ENCODE measurements at places on chromosomes 13 and 19.

- no peak for DNase-seq
Observed at GRCh38 chr13:83150616-83151307, 731.5 kb downstream of the SLITRK1 start.

- no peak for DNase-seq
Observed at GRCh38 chr13:52810526-52810925, 37.9 kb downstream of the PCDH8 start.

DNA sequence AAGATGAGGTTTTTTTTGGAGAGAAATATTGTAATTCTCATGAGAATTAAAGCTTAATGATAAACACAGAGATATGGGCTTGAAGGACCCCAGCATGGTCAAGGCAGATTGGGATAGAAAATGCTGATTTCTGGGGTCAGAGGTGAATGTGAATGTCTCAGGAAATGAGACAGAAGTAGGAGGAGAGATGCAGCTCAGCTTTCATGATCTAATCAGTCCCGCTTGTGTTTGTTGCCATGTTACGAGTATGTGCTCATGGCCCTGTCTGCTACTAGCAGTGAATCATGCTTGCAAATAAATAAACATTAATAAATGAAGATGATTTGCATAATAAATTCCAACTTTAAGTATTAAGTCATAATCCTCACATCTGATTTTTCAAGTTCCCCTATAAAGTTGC, 23.0 kb upstream of the NDFIP2 start:
- no peak for DNase-seq

DNA sequence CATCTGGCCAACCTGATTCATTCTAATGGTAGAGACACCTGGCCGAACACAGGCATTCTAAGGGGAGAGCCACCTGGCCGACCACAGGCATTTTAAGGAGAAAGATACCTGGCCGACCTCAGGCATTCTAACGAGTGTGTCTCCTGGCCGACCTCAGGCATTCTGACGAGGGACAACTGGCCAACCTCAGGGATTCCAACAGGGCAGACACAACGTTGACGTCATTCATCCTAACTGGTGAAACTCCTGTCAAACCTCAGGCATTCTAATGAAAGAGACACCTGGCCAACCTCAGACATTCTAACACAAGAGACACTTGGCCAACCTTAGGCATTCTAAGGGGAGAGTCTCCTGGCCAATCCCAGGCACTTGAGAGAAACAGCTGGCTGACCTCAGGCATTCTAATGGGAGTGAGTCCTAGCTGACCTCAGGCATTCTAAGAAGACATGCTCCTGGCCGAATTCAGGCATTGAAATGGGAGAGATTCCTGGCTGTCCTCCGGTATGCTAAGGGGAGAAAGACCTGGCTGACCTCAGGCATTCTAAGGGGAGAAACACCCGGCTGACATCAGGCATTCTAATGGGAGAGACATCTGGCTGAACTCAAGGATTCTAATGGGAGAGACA, 1352.5 kb downstream of the UQCRFS1 start:
- DNase-seq, result no peak

- no peak for DNase-seq
Observed at GRCh38 chr13:78976696-78977095, 317.7 kb upstream of the OBI1 start.

GRCh38 chr19:35318679-35319448, 10.1 kb upstream of the CD22 start:
- no peak for DNase-seq

- no peak for DNase-seq
Observed at GRCh38 chr13:109156181-109156935, 526.9 kb downstream of the MYO16 start.

DNA sequence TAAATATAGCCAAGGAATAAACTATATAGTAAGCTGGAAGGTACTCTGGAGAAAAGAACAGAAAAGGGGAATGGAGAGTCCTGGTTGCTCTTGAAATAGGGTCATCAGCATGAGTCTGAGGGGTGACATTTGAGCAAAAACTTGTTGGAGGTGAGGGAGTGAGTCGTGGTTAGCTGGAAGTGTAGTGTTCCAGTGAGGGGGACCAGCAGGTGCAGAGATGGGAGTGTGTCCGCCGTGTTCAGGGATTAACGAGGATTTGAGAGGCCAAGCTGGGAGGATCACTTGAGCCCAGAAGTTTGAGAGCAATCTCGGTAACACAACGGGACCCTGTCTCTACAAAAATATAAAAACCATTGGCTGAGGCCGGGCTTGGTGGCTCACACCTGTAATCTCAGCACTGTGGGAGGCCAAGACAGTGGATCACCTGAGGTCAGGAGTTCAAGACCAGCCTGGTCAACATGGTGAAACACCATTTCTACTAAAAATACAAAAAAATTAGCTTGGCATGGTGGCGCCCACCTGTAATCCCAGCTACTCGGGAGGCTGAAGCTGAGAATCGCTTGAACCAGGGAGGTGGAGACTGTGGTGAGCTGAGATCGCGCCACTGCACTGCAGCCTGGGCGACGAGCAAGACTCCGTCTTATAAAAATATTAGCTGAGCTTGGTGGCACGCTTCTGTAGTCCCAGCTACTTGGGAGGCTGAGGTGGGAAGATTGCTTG, 1.1 kb downstream of the SUPT5H start:
- DNase-seq, result no peak

DNA sequence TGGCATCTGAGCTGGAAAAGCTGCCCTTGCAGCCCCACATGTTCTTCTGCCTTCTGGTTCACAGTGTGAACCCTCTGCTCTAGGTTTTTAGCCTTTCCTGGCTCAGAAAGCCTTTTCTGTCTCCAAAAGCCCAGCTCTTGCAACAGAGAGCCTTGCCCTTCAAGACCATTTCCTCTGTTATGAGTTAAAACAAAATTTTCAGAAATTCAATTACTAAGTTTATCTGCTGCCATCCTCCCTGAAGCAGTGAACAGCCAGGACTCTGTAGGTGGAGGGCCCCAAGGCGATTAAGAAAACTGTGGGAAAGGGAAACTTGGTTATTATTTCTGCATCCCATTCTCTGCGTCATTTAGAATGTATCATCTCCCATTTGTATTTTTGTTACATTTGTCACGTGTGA, 18.8 kb downstream of the FAM124A start:
- no peak for DNase-seq

DNA sequence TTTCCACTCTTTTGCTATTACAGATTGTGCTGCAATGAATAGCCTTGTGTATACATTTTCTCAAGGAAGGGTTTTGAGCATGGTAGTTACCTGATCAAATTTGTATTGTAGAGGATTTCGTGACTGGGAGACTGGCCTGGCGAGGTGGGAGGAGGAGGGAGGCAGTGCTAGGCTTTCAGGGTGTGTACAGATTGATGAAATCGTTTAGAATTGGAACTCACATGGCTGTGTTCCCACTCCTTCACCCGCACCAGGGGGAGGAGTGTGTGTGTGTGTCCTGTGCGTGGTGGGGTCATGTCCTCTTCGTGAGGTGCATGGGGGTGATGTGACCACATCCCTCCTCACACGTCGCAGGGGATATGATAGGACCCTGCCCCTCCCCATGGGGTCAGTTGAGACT, 8.3 kb downstream of the PGLYRP1 start:
- DNase-seq, result no peak

- DNase-seq, result no peak
Observed at GRCh38 chr19:10896851-10897526, 25.6 kb downstream of the CARM1 start.

DNA sequence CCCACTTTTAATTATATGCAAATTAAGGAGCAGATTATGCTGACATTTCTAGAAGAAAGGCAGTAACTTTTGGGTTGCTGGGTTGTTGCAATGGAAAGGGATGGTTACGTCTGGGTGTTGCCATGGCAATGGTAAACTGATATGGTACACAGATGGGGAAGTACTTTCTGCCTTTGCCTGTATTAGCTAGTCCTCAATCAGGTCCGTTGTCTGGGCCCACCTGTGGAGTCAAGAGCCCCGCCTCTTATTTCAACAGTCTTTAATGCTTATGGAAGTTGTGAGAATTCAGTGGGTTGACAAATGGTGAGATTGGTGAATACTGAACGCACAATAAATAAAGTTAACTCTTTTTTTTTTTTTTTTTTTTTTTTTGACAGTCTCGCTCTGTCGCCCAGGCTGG, 30.6 kb upstream of the DPP9 start:
- DNase-seq, result no peak

DNA sequence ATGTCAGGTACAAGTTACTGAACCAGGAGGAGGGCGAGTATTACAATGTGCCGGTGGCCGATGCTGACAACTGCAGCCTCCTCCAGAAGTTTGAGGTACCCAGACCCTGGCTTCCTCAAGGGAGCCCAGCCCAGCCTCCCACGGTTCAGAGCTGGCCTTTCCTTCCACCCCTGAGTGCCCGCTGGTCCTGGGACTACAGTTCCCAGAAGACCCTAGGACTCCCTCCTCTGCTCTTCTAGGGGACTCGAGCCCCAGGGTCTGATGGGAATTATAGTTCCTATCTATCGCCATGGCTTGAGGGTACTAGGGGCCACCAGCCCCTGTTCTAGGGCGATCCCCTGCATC, 11.0 kb downstream of the PRKCG start:
- DNase-seq, result no peak

GRCh38 chr13:99861771-99862170, 109.8 kb downstream of the ZIC5 start:
- DNase-seq, result no peak

DNA sequence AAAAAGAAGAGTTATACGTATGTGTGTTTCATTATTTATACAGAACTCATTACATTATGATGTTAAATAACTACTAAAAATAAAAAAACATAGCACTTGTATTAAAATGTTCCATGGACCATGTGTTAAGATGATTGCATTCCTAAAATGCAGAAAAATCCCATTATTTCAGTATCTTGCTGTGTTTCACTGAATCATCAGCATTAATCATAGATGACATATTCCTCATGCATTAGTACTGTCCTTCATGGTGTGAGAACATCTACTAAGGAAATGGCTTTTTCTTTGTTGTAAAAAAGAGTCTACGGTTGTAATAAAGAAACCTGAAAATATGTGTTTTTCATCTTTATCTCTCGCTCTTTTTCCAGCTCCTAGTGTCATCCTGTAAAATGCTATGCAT, 416.5 kb downstream of the FGF14 start:
- no peak for DNase-seq

DNA sequence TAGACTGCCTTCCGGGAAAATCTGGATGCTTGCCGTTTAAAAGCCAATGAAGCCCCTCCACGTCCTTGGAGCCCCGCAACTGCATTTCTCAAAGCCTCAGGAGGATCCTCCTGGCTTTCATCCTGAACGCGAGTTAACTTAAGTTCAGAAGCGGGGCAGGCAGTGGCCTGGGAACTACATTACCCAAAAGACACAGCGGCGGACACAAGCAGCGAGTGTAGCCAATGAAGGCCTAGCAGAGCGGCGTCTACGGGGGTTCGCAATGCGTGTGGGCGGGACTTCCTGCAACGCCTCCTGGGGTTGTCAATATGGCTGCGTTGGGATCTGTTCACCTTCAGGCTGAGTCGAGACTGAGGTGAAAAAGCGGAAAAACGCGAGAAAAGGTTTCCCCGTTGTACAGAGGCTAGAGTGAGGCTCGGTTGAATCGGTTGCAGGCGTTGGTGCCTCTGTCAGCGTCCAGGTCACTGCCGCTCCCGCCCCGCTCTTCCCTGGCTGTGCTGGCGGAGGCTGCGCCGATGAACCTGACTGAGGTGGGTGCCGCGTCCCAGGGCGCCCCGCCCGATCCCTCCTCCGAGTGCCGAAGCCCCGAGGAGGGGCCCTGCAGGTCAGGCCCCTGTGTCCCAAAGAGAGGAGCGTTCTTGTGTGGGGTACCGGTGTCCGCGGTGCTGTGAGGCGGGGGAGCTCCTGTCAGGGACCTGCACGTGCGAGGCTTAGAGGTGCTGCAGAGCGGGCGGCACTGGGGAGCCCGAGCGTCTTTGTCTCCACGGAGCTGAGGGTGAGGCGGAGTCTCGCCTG, at the start of gene ZNF17:
Gene ZNF17 (plus strand): TSS at position 285 of the 795 bp plus-strand sequence. CDS start 2,455 bp downstream, outside the sequence.
- peak; percentile 79 for DNase-seq

DNA sequence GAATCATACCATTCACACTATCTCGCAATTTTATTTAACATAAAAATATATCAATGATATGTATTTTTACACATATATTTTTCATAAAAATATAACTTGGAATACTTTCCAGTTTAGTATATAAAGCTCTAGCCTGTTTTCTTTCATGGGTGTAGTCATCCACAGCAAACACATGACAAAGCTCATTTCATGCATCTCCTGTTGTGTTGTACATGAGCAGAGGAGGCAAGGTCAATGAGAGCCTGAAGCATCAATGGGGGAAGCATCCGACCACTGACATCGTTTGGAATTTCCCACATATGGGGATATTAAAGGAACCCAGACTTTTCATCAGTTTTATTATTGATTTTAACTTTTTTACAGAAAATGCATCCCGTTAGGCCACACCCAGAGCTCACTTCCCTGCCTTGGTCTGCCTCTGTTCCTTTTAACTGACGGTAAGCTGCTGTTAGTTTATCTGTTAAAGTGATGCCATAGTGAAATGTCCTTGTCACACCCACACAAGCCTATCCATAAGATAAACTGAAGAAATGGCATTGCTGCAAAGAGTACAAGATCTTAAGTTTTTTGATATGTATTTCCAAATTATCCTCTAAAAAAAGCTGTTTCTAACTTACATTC, 44.0 kb downstream of the MIPEP start:
- no peak for DNase-seq

GRCh38 chr13:100828226-100828625, 153.6 kb upstream of the TMTC4 start:
- no peak for DNase-seq

- no peak for DNase-seq
Observed at GRCh38 chr19:3041761-3042620, 12.9 kb upstream of the TLE2 start.

- peak; percentile 53 for DNase-seq
Observed at GRCh38 chr19:15251749-15252397, 19.6 kb upstream of the EPHX3 start.

DNA sequence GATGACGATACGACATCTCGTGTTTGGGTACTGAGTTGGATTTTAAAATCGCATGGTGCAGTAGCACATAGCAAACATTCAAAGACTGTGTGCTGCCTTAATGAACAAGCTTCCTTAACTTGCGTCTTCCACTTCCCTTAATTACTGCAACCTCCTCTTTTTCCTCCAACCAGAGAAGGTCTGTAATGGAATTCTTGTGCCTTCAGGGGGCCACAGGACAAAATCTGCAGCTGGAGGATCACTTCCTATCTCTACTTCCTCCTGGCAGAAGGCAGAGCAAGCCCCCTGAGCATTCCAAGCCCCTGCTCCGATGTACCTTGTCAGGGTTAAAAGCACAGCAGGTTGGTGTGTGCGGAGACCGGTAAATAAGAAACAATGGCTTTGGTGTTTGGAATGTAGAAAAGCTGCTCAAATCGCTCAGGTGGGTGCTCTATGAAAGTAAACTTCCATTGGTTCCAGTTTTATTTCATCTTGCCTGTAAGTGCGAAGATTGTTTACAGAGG, 151.3 kb upstream of the UQCRFS1 start:
- no peak for DNase-seq

GRCh38 chr13:43884222-43884621, 4.5 kb downstream of the LACC1 start:
- no peak for DNase-seq

DNA sequence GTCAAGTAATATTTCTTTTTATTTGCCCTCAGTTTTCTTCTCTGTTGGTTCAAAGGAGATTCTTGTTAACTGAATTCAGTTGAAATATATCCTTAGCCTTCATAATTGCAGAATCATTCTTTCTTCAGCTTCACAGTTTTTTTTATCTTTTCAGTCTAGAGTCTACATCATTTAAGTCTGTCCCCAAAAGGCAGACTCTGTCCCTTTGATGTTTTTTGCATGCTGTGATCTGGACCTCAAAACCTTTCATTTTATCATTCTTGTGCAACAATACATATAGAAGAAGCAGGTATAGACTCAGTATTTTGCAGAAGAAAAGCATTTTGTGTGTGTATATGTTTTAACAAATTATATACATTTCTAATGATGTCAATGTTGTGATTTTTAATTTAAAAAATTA, 734.8 kb upstream of the GPC6 start:
- no peak for DNase-seq

GRCh38 chr13:43306372-43306771, 283.0 kb downstream of the DNAJC15 start:
- no peak for DNase-seq
